Activated T-helper 9 cell treated with anti-CD3 and anti-CD28 coated beads, Interleukin-2, amount 50 U/mL, for 16 hours (primary cell): ENCODE measurements at places on chromosomes 3 and 15.

DNA sequence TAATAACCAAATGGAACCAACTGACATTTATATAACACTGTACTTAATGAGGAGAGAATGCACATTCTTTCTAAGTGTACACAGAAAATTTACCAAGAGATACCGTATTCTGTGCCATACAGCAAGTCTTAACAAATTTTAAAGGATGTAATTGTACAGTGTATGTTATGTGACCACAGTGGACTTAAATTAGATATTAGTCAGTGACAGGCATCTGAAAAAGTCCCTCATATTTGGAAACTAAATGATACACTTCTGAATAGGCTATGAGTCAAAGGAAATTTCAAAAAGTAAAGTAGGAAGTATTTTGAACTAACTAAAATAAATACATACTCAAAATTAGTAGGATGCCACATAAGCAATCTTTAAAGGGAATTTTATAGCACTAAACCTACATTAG is 59.6 kb upstream of the P3H2 start:
- no peak for DNase-seq

- no peak for DNase-seq
Measured at GRCh38 chr15:74454764-74455500, 6.0 kb downstream of the UBL7 start.

GRCh38 chr3:64595253-64595694 is 92.5 kb downstream of the ADAMTS9 start:
- DNase-seq: no peak

DNA sequence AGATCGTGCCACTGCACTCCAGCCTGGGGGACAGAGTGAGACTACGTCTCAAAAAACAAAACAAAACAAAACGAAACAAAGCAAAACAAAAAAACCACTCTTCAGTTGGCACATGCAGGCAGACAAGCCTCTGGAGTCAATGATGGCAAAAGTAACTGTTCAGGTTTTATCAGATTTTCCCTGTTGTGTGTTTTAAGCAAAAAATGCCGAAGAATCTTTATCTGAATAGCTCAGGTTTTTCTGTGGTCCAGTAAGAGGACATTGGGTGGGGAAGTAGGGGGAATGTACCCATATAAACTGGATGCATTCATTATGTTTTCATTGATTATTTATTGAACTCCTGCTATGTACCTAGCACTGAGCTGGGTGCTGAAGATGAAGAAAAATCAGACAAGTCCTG is 20.8 kb upstream of the BCL2A1 start:
- no peak for DNase-seq

GRCh38 chr3:141477224-141477623 is 9.6 kb upstream of the RASA2 start:
- DNase-seq: no peak

GRCh38 chr3:124904835-124905492 is 17.8 kb upstream of the ITGB5 start:
- DNase-seq: no peak

DNA sequence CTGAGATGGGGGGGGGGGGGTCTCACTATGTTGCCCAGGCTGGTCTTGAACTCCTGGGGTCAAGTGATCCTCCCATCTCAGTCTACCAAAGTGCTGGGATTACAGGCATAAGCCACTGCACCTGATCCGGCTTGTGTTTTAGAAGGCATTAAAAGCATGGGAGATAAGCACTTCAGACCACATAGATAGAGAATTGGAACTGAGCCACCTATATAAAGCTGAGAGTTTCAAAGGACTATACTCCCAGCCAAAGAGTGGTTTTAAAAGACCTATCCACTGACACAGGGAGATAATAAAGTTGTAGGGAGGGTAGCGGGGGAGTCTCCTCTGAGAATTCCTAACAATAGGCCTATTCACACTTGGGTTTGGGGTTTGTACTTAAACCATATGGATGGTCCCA is 34.8 kb downstream of the DENND4A start:
- DNase-seq: no peak

GRCh38 chr15:89533861-89534544 is 37.6 kb upstream of the RHCG start:
- no peak for DNase-seq

GRCh38 chr3:78895528-78895927 is 872.3 kb downstream of the ROBO1 start:
- no peak for DNase-seq
